ENCODE measurements at places on chromosomes 1 and 21.

DNA sequence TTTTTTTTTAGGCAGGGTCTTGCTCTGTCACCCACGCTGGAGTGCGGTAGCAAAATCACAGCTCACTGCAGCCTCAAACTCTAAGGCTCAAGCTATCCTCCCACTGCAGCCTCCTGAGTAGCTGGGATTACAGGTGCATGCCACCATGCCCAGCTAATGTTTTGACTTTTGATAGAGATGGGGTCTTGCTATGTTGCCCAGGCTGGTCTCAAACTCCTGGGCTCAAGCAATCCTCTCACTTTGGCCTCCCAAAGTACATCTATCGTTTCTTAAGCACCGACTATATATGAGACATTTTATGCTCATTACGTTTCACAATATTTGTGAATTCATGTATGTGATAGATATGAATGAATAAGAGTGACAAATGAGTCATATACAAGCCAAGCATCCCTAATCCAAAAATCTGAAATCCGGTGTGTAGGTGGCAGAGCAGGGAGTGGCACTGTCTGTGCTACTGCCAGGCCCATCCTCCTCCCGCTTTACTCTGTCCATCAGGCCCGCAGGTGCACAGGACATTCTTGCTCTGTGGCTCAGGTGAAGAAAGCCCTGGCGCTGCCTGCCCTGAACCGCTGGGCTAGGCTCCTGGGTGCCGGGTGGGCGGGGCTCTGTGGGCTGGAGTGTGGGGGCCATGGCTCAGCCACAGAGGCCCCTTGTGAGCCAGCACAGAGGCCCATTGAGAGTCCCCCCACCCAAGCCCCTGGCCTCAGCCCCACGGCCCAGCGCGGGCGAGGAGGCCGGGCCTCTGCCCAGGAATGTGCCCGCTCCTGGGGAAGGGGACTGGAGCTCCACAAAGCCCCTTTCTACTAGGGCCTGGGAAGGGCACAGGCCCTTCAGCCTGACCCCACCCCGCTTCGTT is 45.3 kb downstream of the HSPG2 start:
- DNase-seq, result no peak

DNA sequence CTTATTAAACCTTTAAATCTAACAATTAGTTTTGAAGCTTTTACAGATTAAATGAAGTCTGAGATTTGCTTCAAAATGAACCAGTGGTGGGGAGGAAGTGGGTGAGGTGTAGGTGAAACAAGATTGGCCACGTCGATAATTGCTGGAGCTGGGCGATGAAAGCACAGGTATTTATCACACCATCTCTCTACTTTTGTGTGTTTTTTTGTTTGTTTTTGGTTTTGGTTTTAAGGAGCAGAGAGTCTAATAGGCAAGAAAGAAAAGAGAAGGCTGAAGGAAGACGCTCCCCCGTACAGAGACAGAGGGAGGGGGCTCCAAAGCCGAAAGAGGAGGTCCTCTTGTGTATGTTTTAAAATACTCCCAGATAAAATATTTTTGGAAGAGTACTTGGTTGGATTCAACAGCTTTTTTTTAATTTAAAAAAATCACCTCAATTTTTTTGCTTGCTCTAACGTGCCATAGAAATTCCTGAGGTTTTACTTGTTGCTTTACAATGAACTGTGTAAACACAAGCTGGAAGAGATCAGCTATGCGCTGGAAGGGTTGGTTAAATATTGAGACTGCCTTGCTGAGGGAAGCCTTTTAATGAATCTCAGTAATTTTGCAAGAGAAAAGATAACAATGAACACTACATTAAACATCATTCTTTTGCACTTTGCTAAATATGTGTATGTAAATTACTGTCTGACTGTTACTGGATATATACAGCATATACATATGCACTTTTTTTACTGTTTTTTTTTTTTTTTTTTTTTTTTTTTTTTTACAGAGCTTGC is 6.7 kb upstream of the LGALS8 start:
- no peak for DNase-seq

DNA sequence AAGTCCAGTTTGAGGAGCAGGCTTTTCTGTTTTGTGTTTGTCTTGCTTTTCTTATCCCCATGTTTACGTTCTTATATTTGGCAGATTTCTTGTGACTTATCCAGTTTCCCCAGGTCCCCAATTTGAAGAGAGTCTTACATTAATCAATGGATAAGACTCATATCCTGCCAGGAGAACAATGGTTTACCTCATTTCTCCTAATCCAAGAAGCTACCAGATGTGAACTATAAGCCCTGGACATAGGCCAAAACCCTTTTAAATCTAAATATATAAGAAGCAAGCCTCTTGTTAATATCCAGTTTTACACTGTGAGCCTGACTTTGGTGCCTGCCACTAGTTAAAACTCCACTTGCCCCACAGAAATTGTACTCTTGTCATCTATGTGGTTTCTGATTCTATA is 15.1 kb upstream of the COP1 start:
- no peak for DNase-seq

DNA sequence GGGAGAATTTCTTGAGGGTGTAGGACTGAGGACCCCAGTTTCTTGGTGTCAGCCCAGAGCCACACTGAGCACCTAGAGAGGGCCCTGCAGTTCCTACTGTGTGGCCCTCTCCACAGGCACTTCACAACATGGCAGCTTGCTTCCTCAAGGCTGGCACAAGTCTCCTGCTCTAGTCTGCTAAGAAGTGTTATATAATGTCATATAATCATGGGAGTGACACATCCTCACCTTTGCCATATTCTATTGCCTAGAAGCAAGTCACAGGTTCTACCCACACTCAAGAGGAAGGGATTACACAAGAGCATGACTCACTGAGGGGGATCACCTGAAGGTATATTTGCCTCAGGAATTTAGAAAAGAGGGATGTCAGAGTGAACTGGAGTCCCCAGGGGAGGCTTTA is 5.5 kb upstream of the SNX27 start:
- no peak for DNase-seq

GRCh38 chr1:157363660-157364140 is 188.6 kb downstream of the FCRL5 start:
- no peak for DNase-seq

GRCh38 chr21:16965424-16965823 is 547.4 kb upstream of the CXADR start:
- DNase-seq, result no peak

DNA sequence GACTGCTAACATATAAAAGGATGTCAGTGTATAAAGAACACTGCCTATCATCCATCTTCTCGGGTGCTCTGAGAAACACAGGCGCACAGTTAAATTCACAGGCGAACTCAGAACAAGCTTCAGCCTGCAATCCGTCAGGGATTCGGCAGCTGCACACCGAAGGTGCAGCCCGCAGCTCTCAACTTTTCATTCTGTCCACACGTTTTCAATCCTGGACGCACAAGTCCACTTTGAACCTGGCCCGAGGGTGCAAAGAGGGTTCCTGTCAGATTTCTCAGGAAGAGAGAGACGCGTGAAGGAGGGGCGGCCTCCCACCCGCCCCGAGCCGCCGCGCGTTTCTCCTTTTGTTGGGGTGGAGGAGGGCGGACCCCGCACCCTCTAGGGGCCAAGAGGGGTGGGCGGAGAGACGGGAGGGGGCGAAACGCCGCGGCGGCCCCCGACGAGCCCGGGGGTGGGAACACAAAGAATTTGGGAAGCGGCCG is 724 bp downstream of the DOCK7 start:
- DNase-seq, result peak; percentile 22

- DNase-seq, result no peak
Measured at GRCh38 chr1:237664348-237664747, 226.4 kb downstream of the ZP4 start.

DNA sequence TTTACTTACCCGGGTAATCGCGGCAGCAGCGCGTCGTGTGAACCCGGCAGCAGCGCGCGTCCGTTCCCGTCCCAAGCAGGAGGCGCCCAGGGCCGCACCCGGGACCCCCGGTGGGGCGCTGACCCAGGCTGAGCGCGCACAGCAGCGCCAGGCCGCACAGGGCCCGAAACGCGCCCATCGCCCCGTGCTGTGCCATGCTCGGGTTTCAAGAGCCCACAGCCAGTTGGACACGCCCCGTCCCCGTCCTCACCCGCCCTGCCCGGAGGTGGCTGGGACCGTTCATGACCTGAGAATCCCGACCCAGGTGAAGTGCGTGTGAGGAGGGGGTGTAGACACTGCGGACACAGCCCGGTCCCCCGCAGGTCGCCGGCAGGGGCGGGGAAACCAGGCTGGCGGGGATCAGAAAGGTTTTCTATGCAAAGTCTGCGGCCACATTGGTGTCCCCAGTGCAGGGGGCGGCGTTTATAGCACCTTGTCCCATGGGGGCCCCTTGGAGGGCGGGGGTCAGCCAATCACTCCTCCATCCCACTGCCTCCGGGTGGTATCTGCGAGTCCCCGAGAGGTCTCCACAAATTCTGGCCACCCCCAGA is at the start of gene TNFRSF18:
Gene TNFRSF18 (minus strand): TSS at position 217 of the 590 bp plus-strand sequence. CDS start 21 bp downstream, at position 196.
- no peak for DNase-seq

DNA sequence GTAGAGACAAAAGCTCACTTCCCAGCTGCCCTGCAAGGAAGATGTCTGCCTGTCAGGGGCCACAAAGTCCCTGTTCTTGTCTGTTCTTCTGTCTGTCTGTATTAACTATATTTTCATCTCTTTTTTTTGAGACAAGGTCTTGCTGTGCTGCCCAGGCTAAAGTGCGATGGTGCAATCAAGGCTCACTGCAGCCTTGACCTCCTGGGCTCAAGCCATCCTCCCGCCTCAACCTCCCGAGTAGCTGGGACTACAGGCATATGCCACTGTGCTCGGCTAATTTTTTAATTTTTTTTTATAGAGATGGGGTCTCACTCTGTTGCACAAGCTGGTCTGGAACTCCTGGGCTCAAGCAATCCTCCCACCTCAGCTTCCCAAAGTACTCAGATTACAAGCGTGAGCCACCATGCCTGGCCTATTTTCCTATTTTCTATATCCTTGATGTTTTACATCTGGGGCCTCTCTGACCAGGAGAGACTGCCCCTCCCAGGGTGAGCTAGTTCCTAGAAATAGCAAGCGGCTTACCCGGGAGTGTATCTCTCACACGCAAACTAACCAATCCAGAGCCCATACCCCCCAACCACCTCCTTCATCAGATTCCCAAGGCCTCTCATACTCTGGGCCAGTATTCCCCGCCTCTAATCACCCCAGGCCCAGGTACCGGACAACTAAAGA is 5.4 kb upstream of the KLHDC7A start:
- no peak for DNase-seq

DNA sequence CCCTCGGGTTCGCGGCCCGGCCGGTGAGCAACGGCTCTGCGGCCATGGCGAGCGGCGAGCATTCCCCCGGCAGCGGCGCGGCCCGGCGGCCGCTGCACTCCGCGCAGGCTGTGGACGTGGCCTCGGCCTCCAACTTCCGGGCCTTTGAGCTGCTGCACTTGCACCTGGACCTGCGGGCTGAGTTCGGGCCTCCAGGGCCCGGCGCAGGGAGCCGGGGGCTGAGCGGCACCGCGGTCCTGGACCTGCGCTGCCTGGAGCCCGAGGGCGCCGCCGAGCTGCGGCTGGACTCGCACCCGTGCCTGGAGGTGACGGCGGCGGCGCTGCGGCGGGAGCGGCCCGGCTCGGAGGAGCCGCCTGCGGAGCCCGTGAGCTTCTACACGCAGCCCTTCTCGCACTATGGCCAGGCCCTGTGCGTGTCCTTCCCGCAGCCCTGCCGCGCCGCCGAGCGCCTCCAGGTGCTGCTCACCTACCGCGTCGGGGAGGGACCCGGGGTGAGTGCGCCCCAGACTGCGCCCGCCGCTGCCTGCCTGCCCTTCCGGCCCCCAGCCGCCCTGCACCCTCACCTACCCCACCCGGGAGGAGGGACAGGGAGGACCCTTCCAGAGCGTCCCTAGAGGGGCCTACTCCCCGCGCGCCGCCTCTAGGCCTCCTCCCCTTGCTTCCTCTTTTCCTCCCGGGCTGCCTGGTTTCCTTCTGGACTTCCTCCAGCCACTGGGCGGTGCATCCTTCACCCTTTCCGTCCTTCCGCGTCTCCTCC is at the start of gene RNPEP:
Gene RNPEP (plus strand): TSS at position 26 of the 757 bp plus-strand sequence. CDS start 19 bp downstream, at position 45.
- peak; percentile 56 for DNase-seq

DNA sequence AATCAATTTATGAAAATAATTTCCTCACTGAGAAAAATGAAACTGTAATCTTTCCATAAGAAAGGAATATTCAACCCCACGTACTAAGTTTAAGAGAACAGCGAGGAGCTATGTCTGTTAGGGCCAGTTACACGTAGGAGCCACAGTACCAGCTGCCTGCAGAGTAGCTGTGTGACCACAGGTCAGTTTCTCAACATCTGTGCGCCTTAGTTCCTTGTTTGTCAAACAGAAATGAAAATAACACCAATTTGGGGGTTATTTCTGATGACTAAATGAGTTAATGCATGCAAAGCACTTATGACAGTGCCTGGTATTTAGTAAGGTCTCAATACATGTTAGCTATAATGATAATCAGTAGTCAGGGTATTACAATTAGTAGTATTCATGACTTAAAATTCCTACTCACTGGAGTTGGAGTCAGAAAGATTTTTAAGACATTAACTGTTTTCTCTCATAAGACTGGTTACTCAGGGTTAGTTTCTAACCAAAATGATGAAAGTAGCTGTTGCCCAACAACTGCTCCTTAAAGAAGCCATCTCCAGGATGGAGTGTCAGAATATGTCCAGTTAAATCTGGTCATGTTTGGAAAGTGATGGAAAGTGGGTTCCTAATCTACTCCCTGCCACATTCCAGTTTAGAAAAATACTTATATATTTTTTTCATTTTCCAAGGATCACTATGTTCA is 85.8 kb upstream of the ZNF648 start:
- no peak for DNase-seq

- no peak for DNase-seq
Measured at GRCh38 chr1:181117648-181118449, 29.3 kb downstream of the IER5 start.

DNA sequence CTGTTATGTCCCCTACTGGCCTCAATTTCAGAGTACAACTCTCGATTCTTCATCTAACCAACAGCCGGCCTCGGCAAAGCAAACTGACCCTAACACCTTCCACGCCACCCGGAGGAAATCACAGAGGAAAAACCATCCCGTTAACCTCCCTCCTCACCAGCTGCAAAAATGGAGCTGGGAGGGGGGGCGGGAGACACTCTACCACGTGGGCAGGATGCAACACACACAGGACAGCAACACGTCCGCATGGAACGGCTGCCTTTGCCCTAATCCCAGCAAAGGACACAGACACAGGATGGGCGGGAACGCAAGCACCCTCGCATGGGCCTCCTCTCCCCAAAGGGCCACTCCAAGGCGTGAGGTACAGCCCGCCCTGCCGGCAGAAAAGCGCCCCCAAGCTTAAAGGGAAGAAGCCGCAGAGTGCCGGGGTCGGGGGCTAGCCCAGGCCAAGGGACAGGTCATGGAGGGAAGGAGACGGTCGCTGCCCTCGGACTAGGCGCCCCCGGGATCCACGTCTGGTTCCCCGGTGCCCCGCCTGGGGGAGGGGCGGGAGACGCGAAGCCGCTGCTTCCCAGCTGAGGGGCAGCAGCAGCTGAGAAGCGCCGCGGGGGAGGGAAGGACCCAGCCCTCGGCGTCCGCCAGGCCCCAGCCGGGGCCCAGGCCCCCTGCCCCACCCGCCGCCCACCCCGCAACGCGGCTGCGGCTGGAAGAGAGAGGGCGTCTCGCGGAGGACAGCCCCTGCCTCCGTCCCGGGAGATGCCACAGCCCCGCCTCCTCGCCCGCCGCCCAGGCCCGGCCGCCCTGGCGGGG is 590 bp downstream of the FOXJ3 start:
- peak; percentile 35 for DNase-seq

GRCh38 chr1:237527761-237528160 is 363.0 kb downstream of the ZP4 start:
- DNase-seq, result no peak

All from HS-5 (cell line).